ENCODE measurements at places on chromosomes 11 and 22.
A peak's percentile ranks its signal among the peaks of the same experiment; 100 is the strongest.

GRCh38 chr11:23789200-23789853 is 707.5 kb upstream of the LUZP2 start:
- no peak for DNase-seq

- no peak for DNase-seq
Observed at GRCh38 chr11:61293867-61294716, 1.0 kb downstream of the VWCE start.

DNA sequence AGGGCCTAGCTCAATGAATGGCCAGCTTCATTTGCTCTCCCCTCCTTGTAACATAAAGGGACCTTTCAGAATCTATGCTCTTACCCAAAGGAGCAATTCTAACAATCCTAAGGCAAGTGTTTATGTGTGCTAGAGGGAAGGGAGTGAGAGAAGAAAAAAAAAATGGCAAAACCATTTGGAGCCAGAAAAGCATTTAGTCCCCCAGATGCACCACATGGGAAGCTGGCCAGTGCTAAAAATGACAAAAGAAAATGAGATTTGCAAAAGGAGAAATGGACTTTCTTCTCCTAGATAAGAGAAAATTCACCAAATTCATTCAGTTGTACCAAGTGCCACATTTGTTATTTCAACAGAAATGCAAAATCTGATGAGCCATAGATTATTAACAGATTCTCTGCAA is 52.8 kb downstream of the SERGEF start:
- no peak for DNase-seq

DNA sequence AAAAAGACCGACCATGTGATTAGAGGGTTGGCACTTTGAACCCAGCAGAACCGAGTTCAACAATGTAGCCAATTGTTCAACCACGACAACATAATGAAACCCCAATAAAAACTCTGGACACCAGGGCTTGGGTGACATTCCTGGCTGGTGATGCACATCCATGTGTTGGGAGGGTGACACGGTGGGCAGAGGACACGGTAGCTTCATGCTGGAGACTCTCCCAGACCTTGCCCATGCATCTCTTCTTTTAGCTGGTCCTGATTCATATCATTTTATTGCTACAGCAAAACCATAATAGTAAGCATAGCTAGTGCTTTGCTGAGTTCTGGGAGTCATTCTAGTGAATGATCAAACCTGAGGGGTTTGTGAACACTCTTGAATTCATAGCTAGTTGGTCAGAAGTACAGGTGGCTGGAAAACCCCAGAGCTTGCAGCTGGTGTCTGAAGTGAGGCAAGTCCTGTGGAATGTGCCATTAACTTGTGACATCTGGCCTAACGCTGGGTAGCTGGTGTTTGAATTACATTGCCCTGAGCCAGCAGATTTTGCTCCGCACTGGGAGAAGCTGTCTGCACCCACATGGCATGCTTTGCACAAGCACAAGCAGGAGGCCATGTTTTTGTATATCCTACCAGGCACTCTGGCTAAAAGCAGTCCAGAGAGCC is 14.0 kb downstream of the RPUSD4 start:
- no peak for DNase-seq

DNA sequence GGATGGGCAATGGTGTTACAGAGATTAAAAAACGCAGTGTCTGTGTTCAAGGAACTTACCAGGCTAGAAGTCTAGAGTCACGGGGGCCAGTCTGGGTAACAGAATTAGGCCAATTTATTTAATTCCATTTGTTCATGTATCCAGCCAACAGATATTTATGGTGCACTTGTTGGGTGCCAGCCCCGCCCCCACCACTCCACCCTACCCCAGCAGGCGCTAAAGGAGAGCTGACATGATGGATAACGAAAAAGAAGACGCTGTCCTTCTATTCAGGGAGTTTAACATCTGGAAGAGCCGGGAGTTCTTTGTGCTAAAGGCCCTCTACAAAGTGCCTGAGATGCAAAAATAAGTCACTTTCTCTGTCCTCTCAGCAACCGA is 1.1 kb upstream of the BMAL1 start:
- no peak for DNase-seq

- DNase-seq, result peak; percentile 31
Observed at GRCh38 chr11:65053827-65054508, 4.4 kb downstream of the NAALADL1 start.

GRCh38 chr11:92451063-92451462 is 226.4 kb downstream of the FAT3 start:
- no peak for DNase-seq

DNA sequence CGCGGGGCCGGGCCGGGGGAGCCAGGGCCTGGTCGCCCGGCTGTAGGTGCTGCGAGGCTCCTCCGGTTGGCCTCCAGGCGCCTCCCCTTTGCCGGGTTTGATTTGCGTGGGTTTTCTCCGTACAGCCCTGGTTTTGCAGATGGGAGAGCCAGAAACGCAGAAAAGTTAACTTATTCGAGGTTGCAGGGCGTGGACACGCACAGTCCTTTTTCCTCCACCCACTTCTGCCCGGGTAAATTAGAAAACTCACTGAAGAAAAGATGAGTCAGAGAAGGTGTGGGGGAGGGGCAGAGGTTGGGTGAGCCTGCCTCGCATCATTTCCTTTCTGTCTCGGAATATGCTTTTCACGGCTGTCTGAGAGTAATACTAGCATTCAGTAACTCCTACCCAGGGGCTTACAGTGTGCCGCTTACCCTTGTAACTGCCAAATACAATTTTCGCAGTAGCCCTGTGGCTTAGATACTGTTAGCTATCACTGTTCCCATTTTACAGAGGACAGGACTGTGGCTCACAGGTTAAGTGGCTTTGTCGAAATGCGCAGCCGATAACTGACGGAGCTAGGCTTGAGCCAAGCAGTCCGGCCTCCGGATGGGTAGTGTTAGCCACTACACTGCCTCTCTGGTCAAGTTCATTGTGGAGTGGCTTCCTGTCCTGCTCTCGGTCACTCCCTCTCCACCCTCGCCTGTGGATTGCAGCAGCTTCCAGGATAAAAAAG is 812 bp downstream of the FADD start:
- DNase-seq, result peak; percentile 91

- no peak for DNase-seq
Observed at GRCh38 chr11:2277933-2278523, 7.6 kb upstream of the ASCL2 start.

- DNase-seq, result no peak
Observed at GRCh38 chr11:111465400-111465799, 46.8 kb downstream of the BTG4 start.

DNA sequence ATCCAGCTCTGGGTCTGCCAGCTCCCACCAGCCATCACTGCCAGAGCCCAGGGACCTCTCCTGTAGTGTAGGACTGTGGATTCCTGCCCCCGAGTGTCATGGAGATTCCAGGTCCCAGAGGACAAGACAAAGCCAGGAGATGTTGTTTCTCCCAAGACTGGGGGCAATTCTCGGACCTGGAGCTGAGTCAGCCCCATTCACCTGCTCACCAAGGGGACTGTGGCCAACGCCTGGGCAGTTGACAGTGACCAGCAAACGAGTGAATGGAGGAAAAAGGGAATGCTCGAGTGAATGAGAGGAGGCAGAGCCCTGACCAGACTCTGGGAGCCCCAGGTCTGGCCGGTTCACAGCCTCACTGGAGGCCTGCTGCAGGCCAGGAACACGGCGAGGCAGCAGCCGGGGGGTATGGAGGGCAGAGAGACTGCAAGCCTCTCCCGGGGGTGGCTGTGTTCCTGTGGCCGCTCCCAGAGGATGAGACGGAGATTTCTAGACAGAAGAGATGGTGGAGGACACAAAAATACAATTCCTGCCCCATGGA is 61.3 kb upstream of the PRR5 start:
- no peak for DNase-seq

- DNase-seq, result no peak
Observed at GRCh38 chr22:38859581-38860282, 12.3 kb downstream of the CBX6 start.
